Activated naive CD8-positive, alpha-beta T cell treated with anti-CD3 and anti-CD28 coated beads for 36 hours (primary cell): ENCODE measurements at places on chromosomes 1 and 21.

DNA sequence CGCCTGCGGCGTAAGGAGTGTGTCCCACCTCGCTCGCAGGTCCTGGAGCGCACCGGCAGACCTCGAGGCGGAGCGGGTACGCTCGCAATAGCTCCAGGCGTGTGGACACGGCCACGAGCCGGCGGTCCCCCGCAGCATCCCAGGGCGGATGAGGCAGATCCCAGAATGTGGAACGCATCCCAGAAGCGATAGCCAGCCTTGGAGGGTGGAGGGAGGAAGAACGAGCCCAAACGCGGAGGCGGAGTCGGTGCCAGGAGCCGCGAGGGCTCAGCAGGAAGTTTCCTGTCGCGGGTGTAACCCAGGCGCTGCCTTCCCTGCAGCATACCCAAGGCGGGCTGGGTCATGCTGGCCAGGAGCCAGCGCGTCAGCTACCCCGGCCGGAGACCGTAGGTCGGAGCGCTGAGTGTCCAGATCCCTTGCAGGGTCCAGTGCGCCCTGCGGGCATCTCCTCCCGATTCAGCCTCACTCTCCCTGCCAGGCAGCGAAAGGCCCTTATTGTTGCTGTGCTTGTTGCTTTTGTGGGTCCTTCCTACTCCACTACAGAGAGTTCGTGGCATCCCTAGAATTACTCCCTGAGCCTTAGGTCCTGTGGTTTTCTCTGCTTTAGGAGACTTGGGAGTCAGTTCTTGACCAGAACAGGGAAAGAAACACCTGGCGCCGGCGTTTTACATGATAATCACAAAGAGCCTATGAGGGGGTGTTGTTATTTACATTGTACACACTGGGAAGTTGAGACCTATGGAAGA is 27.7 kb downstream of the STYXL2 start:
- H3K27me3 ChIP-seq: peaks cover 3% of the 10 kb centered on the region
- peak; percentile 24 for DNase-seq
- no peak overlapping the region for H3K27ac ChIP-seq
- H3K4me3 ChIP-seq: peak overlapping the region; percentile 69
- H3K4me1 ChIP-seq: peaks cover 2% of the 10 kb centered on the region

DNA sequence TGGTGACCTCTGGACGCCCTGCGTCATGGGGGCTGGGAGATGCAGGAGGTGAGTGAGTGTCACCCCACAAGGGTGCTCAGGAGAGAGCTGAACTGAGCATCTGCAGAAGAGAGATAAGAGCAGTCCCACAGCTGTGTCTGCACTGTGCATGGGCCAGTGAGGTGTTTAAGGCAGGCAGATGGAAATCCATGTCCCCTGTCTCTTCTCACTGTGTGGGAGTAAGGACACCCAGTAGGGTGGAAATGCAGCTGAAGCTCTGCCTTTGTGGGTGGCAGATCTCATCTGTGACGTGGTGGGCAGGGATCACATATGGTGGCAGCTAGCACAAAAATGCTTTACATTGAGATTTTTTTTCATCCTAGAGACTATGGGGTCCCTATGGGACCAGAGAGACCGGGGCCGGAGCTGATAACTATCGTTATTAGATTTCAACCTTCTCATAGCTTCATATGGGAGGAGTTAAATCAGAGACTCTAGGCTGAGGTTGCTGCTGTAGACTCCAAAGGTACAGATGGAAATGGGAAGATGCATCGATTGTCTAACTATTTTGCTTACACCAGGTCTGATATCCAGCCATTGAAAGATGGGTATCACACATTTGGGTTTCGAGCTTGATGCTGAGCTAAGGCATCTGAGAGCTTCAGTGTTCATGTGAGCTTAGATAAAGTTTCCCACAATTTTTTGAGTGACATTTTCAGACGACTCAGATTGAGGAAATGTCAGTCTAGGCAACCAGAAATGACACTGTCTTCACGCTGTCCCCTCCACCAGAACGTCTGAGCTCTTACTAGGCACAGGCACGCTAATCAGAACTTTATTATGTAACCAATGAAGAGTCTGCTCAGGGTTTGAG is 65.3 kb upstream of the PSEN2 start:
- no peaks in the 10 kb centered on the region for H3K27me3 ChIP-seq
- no peaks in the 10 kb centered on the region for H3K36me3 ChIP-seq
- no peak overlapping the region for H3K4me3 ChIP-seq
- H3K4me1 ChIP-seq: peaks cover 12% of the 10 kb centered on the region
- no peak overlapping the region for H3K27ac ChIP-seq
- DNase-seq: no peak

DNA sequence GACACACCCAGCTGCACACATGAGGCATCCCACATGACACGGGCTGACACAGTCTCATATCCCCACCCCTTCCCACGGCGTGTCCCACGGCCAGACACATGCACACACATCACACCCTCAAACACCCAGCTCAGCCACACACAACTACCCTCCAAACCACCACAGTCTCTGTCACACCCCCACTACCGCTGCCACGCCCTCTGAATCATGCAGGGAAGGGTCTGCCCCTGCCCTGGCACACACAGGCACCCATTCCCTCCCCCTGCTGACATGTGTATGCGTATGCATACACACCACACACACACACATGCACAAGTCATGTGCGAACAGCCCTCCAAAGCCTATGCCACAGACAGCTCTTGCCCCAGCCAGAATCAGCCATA is 22.6 kb downstream of the PODN start:
- H3K27me3 ChIP-seq: no peaks in the 10 kb centered on the region
- H3K4me3 ChIP-seq: no peak overlapping the region
- no peaks in the 10 kb centered on the region for H3K4me1 ChIP-seq

- no peaks in the 10 kb centered on the region for H3K27me3 ChIP-seq
- no peak overlapping the region for H3K4me3 ChIP-seq
- DNase-seq: no peak
- no peaks in the 10 kb centered on the region for H3K36me3 ChIP-seq
- H3K27ac ChIP-seq: no peak overlapping the region
Measured at GRCh38 chr1:16042096-16042495, 1.5 kb upstream of the CLCNKB start.

- DNase-seq: no peak
- no peaks in the 10 kb centered on the region for H3K27me3 ChIP-seq
- H3K4me1 ChIP-seq: peaks cover 11% of the 10 kb centered on the region
- H3K4me3 ChIP-seq: no peak overlapping the region
- H3K36me3 ChIP-seq: no peaks in the 10 kb centered on the region
- no peak overlapping the region for H3K27ac ChIP-seq
Measured at GRCh38 chr1:11721311-11721710, 14.6 kb upstream of the AGTRAP start.

DNA sequence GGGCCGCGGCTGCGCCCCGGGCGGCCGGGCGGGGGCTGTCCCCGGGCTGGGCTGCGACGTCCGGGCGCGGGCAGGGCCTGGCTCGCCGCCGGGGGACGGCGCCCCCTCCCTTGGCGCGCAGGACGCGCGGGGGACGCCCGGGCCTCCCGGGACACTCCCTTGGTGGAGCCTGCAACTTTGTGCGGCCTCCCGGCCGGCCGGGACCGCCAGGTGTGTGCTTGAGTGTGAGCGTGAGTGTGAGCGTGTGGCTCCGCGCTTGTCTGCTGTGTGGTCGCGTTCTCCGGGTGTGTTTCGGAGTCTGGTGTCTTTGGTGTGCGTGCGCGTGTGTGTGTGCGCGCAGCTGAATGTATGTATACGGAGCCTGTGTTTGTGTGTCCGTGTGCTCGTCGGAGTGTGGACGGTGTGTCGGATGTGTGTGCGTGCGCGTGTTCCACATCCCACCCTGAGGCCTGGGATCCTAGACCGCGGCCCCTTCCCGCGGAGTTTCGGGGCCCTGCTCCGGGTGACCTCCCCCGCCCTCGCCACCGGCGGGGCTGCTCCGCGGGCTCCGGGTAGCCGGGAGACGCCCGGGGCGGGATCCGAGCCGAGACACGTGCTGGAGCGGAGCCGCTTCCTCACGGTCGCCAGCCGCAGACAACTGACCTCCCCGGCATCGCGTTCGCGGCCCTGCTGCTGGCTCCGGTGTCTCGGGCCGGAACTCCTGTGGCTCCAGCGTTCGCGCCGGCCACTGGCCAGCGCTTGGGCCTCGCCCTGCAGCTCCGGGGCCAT is 1.7 kb downstream of the PTPRU start:
- H3K27ac ChIP-seq: no peak overlapping the region
- DNase-seq: no peak
- peaks cover 15% of the 10 kb centered on the region for H3K4me1 ChIP-seq
- no peaks in the 10 kb centered on the region for H3K36me3 ChIP-seq
- peak overlapping the region; percentile 67 for H3K4me3 ChIP-seq

DNA sequence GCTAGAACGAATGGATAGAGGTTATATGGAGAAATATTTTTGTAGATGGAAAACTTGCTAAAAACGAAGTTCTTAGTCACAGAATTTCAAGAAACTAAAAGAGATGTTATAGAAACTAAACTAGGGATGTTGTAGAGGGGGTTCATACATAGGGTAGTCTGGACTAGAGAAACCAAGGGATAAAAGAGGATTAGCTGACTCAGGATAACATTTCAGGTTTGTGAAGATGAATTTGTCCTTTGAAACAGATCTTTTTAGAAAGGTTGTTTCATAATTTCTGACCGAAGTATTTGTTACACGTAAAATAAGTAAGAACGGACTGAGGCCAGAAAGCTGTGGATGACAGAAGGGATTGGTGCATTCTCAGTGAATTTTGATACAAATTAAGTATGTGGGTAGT is 13.6 kb downstream of the YTHDF2 start:
- H3K27ac ChIP-seq: peak overlapping the region; percentile 60
- H3K4me1 ChIP-seq: peaks cover 51% of the 10 kb centered on the region
- DNase-seq: no peak
- no peaks in the 10 kb centered on the region for H3K27me3 ChIP-seq
- H3K36me3 ChIP-seq: peaks cover 54% of the 10 kb centered on the region

- H3K4me1 ChIP-seq: peaks cover 2% of the 10 kb centered on the region
- no peaks in the 10 kb centered on the region for H3K36me3 ChIP-seq
- no peak for DNase-seq
- no peak overlapping the region for H3K4me3 ChIP-seq
Measured at GRCh38 chr1:244988521-244988920, 124.2 kb upstream of the HNRNPU start.

DNA sequence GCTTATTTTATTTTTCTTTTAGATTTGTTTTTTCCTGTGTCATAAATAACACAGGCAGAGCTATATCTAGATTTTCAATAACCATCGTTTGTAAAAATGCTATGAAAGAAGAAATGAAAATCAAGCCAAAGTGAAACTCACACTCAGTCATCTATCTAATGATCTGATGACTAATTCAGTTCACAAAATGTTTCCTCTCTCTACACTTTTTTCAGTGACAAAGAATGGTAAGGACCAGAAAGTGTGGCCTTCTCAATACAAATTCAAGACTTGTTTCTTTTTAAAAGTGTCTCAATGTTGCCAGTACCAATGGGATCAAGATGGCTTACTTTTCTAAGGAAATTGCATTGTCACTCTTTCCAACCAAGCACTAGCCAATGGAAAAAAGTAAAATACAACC is 282.8 kb upstream of the PKN2 start:
- H3K4me3 ChIP-seq: no peak overlapping the region
- no peaks in the 10 kb centered on the region for H3K27me3 ChIP-seq
- DNase-seq: no peak
- no peaks in the 10 kb centered on the region for H3K36me3 ChIP-seq
- no peaks in the 10 kb centered on the region for H3K4me1 ChIP-seq
- no peak overlapping the region for H3K27ac ChIP-seq

DNA sequence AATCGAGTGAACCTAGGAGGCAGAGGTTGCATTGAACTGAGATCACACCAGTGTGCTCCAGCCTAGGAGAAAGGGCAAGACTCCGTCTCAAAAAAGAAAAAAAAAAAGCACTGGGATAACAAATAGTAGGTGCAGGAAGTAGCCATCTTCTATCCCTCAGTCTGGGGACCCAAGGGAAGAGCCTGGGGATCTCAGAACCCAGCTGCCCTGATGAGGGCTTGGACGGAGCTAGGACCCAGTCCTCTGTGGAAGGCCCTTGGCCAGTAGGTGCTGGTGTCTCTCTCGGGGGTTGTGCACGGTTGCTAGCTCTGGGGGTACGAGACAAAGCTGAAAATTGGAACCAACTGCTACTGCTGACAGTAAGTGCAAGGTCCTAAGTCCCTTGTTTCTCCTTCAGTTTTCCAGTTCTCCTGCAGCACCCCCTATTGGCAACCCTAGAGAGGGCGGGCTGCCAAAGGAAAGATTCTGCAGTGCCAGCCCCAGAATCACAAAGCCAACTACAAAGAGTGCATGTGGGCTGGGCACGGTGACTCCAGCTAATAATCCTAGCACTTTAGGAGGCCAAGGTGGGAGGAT is 57.6 kb upstream of the KIF1B start:
- H3K4me3 ChIP-seq: no peak overlapping the region
- no peaks in the 10 kb centered on the region for H3K27me3 ChIP-seq
- H3K4me1 ChIP-seq: no peaks in the 10 kb centered on the region
- DNase-seq: peak; percentile 26

DNA sequence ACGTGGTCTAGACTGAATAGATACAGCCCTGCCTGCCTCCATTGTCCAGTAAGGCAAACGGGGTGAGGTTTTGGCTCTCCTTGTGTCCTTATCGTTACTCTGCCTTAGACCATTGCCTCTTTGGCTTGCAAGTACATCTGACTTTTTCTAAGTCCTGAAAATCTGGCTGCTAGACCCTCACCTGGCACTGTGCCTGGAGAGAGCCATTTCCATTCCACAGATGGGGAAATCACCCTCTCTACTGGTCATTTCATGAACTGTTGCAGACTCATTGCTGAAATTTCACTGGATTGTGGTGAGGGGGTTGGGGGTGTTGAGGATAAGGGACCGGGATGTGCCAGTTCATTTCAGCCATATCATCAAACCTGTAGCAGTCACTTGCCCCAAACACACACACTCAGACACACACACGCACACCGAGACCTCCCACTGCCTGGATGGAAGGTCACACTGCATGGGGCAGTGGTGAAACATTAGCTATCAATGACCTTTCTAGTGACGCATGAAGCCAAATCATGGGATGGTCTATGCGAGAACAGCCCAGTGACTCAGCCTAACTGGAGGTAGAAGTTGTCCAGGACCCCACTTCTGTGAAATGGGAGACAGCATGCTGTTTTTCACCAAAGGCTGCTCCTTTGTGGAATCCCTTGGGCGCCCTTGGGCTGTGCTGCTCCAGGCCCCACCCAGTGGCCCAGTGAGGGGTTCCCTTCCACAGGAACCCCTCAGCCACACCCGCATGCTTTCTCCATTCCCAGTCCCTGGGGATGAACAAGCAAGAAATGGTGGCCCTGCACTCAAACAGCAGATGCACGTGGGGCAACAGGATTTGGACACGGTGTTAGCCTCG is 34.9 kb upstream of the VASH2 start:
- no peak for DNase-seq
- H3K4me1 ChIP-seq: no peaks in the 10 kb centered on the region
- H3K27ac ChIP-seq: no peak overlapping the region
- no peaks in the 10 kb centered on the region for H3K36me3 ChIP-seq
- no peak overlapping the region for H3K4me3 ChIP-seq

GRCh38 chr1:200738949-200739651 is 407 bp downstream of the CAMSAP2 start:
- peak overlapping the region; percentile 87 for H3K27ac ChIP-seq
- H3K4me1 ChIP-seq: peaks cover 33% of the 10 kb centered on the region
- no peaks in the 10 kb centered on the region for H3K27me3 ChIP-seq
- H3K36me3 ChIP-seq: no peaks in the 10 kb centered on the region

GRCh38 chr1:67886076-67886475 is 52.8 kb upstream of the GNG12 start:
- H3K27ac ChIP-seq: no peak overlapping the region
- H3K4me1 ChIP-seq: peaks cover 7% of the 10 kb centered on the region
- no peak overlapping the region for H3K4me3 ChIP-seq
- no peak for DNase-seq
- peaks cover 43% of the 10 kb centered on the region for H3K27me3 ChIP-seq
